Activated naive CD4-positive, alpha-beta T cell treated with anti-CD3 and anti-CD28 coated beads, Interleukin-2, amount 50 U/mL, for 72 hours (primary cell): ENCODE measurements at places on chromosomes 6 and 20.

- DNase-seq: no peak
Observed at GRCh38 chr20:16708602-16709001, 21.2 kb upstream of the SNRPB2 start.

DNA sequence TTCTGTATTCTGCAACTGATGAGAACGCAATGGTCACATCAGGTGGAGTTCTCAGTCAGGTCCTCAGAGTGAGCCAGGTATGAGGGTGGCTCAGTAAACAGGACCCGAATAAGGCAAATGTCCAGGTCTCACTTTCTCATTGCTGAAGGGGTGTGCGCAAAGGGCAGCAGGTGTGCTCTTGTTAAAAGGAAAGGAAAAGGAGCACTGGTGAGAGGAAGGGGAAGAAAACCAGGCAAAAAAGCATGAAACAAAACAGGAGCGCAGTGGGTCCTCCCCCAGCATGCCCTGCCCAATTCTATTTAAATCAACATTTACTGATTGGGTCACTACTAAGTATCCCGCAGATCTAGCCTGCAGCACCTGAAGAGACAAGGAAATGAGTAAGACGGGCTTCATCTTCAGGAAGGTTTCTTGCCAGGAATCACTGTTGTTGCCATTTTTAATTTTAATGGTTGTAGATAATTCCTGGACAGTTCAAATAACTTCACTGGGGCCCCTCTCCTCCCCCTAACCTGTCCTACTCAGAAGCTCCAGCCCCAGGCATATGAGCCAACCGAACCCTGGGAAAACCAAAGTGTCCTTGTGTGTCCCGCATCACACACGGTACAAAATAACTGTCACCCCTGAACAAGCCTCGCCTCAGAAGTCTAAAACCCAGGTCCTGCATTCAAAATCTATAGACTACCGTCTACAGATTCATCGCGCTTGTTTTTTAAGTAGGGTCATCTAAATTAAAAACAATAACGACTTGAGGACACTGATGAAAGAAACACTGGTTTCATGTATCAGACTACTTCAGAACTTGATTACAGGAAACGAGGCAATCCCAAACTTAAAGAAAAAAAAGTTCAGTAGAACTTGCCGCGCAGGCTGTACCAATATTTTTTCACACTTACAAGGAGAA, 980 bp downstream of the MBOAT1 start:
- no peak for DNase-seq

- DNase-seq: no peak
Observed at GRCh38 chr20:38092915-38093314, 59.4 kb downstream of the RPRD1B start.

- no peak for DNase-seq
Observed at GRCh38 chr6:161031721-161032495, 40.3 kb downstream of the MAP3K4 start.

- no peak for DNase-seq
Observed at GRCh38 chr6:80454661-80455365, 348.3 kb downstream of the BCKDHB start.

GRCh38 chr6:139133262-139134063, 1.4 kb upstream of the HECA start:
- no peak for DNase-seq

- DNase-seq: no peak
Observed at GRCh38 chr20:35956616-35957015, 2.3 kb upstream of the SCAND1 start.

GRCh38 chr20:22652681-22653588, 68.6 kb upstream of the FOXA2 start:
- DNase-seq: no peak

DNA sequence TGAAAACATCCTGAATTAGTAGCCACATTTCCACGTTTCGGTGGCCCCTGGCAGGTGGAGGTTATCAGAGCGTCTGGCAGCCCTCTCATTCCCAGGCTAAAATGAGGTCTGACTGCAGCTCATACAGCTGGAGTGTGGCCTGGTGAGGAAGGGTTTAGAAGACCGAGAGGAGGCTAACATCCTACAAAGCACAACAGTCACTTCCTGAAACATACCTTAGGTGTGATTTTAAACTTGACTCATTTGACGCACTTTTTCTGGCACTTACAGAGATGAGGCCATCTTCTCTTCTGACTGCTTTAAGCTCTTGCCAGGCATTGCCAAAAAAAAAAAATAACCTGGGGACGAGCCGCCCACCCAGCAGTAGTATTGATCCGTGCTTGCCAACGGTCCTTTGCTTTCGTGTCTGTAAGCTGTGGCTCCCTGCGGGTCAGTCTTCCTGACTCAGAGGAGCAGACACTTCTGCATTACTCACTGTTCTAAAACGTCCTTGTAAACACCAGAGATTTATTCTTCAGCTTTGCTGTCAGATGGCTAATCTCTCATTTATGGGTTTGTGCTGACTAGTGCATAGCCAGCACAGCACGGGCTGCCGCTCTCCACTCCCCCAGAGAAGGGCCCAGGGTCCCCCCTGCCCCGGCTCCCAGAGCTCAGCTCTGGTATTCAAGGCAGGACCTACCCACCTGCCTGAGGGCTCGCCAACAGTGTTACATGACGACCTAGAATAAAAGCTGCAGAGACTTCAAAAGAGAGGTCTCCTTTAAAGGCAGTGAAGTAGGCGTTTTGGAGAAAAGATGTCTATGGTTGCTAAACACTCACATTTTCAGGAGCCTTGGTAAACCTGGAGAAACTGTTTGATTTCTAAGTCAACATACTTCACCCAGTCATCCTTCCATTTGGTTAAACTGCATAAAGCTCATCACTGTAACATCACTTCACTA, 78.5 kb upstream of the FRMD1 start:
- no peak for DNase-seq

DNA sequence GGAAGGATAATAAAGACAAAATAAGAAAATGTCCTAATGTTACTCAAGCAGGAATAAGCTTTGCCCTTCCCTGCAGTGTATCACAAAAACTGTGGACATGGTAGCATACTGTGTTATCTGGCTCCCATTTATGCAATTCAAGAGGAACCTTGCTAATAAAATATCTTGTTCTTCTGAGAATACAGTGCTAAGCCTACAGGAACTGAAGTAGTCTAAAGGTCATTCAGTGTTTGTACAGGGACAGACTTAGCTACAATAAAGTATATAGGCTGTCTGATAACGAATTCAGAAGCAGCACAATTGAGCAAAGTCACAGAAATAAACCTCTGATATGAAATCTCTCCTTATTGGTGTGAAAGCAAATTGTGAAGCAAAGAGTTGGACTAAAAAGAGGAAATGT, 59.6 kb upstream of the SDHAF4 start:
- no peak for DNase-seq

DNA sequence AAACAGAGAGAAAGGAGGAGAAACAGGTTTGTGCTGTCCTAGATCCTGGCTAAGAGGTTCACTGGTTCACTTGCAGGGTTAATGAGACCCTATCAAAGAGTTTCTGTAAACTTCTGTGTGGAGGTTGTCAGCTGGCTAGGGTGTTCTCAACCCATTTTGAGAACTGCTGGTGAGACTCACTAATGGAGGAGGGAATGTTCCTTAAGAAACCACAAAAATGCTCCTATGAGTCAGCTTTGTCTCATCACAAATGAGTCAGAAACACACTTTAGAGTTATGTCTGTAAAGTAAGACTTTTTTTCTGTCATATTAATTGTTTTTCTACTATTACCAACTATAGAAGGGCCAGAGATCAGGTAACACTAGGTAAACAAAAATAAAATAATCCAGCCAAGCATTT, 884.4 kb downstream of the PHF3 start:
- no peak for DNase-seq

DNA sequence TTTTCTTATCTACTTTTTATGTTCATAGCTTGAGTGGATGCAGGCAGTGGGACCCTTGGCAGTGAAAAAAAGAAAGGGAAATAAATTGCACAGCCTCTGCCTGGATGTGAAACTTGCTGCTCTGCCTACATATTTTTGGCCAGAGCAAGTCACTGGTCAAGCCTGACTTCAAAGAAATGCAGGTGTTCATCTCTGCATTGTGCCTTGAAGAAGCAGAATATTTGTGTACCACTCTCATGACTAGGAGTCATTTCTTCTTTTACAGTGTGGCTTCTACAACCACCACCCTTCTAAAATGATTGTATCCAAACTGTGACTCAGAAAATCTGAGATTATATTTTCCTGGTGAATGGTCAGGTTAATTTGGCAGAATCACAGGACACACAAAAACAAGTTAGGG, 2.5 kb upstream of the KATNA1 start:
- DNase-seq: no peak

DNA sequence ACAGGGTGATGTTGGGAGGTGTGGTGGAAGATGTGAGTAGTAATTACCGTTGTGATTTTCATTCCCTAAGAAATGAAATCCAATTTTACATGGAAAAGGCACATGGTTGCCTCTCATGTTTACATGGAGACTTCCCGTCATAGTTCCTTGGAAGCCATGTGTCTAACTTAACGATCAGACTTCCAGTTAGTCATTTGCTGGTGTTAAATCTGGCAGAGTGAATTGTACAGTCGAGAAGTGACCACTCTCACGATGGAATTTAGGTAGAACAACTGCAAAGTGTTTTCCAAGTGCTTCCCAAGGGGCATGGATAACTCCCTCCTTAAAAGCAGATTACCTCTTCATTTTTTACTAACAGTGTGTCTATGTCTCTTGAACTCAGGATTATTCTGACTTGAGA, 145.8 kb upstream of the CCN2 start:
- DNase-seq: no peak
